Thymus (tissue), 14 donors: ENCODE measurements at places on chromosomes 1 and 21. TPM values are rescaled to one million over a fixed set of nuclear protein-coding genes. Genes with fewer than 3 reads are reported as not detected.

OR2T35 gene
- total RNA-seq: not detected

C8A gene
- under 0.01 TPM for total RNA-seq

KRTAP21-2 gene
- total RNA-seq: not detected

RPE65 gene
- total RNA-seq: 0.24 TPM

FCRL4 gene
- 0.19 TPM for total RNA-seq

NPR1 gene
- 2.5 TPM for total RNA-seq

PFKFB2 gene
- total RNA-seq: 6.7 TPM

PGLYRP3 gene
- total RNA-seq: 0.14 TPM

ESPN gene
- 1.0 TPM for total RNA-seq

KLHDC7A gene
- total RNA-seq: 0.14 TPM

LMO4 gene
- total RNA-seq: 42.5 TPM

RNPC3 gene
- total RNA-seq: 11.2 TPM

MMEL1 gene
- total RNA-seq: 0.33 TPM

RGS7 gene
- 0.05 TPM for total RNA-seq

TPTE gene
- not detected for total RNA-seq

TMEM53 gene
- total RNA-seq: 2.7 TPM

GOLT1A gene
- 0.47 TPM for total RNA-seq

FRRS1 gene
- total RNA-seq: 8.7 TPM

PADI3 gene
- total RNA-seq: 0.09 TPM

KRTAP21-3 gene
- not detected for total RNA-seq

FCER1A gene
- 1.0 TPM for total RNA-seq

TSPAN2 gene
- total RNA-seq: 4.5 TPM

AADACL3 gene
- 0.05 TPM for total RNA-seq

AMPD1 gene
- total RNA-seq: 0.05 TPM

HIVEP3 gene
- total RNA-seq: 6.7 TPM

KCNA3 gene
- 22.9 TPM for total RNA-seq

GPR3 gene
- 0.09 TPM for total RNA-seq

PRDM16 gene
- total RNA-seq: 0.09 TPM

ICOSLG gene
- 1.1 TPM for total RNA-seq

FAM177B gene
- 0.42 TPM for total RNA-seq

TCHHL1 gene
- total RNA-seq: 0.05 TPM

TNFRSF4 gene
- 12.7 TPM for total RNA-seq

TCHH gene
- total RNA-seq: 0.05 TPM

GNAT2 gene
- 0.14 TPM for total RNA-seq

SZT2 gene
- 8.8 TPM for total RNA-seq

KIAA0040 gene
- 14.4 TPM for total RNA-seq

CBR3 gene
- 1.5 TPM for total RNA-seq

DCST2 gene
- 0.24 TPM for total RNA-seq

OPRD1 gene
- 0.05 TPM for total RNA-seq

TRIM46 gene
- total RNA-seq: 1.9 TPM

SVBP gene
- total RNA-seq: 65.9 TPM

LEFTY1 gene
- 0.47 TPM for total RNA-seq

ITLN2 gene
- total RNA-seq: 0.38 TPM

ARMH1 gene
- 47.7 TPM for total RNA-seq

PERM1 gene
- 0.05 TPM for total RNA-seq

RAB4A gene
- 39.6 TPM for total RNA-seq
